ENCODE measurements at places on chromosomes 12 and 14.

DNA sequence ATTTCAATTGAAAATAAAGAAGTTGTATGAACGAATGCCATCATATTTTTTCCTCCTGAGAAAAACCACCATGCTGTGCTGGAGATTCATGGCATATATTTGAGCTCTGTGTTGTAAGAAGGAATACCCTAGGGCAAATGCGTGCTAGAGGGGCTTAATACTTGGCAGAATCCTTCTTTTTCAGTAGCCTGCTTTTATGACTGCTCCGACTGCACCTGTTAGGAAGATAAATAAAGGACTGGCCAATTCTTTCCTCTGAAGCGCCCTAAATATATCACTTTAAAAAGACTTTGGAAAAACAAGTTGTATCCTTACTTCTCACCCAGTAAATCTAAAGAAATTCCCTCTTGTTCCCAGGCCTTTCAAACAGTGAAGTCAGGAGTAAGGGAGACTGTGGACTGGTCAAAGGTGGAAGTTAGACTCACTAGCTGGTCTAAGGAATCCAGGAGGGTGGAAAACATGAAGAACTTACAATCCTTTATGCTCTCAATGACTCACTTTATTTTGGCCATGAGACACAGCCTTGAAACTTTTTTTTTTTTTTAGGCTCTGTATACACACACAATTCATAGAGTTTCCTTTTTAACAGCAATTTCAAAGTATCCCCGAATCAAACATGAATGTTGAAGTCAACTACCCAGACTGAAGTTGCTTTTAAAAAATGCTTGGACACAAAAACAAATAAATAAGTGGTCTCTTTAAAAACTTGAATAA lies 5.2 kb downstream of the MYBPC1 start:
- DNase-seq, result no peak

GRCh38 chr12:94644141-94644979 lies 6.0 kb downstream of the TMCC3 start:
- DNase-seq, result no peak

GRCh38 chr12:25256005-25256404 lies 5.3 kb upstream of the KRAS start:
- no peak for DNase-seq

GRCh38 chr12:128312661-128313060 lies 45.7 kb downstream of the TMEM132C start:
- no peak for DNase-seq

- DNase-seq, result no peak
These were observed 85.5 kb upstream of the FZD10 start for GRCh38 chr12:130076752-130077151.

- DNase-seq, result no peak
These were observed 177.1 kb upstream of the SLC38A2 start for GRCh38 chr12:46549527-46550265.

GRCh38 chr14:28742171-28742846 lies 24.3 kb upstream of the FOXG1 start:
- DNase-seq, result no peak

DNA sequence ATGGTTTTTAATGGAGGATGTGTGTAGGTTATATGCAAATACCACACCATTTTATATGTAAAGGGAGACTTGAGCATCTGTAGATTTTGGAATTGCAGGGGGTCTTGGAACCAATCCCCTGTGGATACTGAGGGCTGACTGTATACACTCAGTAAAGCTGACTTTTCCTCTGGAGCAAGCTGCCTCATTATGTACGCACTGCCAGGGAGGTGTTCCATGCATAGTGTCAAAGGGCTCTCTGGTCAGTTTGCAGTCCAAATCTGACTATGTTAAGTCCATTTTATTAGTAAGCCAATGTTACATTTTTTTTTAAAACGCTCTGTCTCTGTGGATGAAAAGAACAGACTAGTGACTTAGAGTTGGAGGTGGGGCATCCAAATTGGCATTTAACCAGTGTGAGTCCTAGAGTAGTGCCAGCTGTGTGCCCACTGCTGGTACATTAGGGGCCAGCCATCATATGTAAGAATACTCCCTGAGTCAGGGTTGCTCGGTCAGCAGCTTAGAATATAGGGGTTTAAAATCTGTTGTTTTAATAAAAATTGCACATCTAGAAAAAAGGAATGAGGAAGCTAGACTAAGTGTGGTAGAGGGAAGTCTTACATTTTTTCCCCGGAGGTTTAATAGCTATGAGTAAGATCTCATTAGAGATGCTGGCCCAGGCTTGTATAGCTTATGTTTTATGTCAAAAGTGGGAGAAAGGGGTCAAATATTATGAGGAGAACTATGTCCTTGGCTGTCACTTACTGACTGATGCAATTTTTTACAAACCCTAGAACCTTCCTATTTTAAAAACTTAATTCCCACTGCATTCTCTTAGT lies 87.0 kb downstream of the TESC start:
- DNase-seq, result no peak
